ENCODE measurements at places on chromosomes 12 and 14.

DNA sequence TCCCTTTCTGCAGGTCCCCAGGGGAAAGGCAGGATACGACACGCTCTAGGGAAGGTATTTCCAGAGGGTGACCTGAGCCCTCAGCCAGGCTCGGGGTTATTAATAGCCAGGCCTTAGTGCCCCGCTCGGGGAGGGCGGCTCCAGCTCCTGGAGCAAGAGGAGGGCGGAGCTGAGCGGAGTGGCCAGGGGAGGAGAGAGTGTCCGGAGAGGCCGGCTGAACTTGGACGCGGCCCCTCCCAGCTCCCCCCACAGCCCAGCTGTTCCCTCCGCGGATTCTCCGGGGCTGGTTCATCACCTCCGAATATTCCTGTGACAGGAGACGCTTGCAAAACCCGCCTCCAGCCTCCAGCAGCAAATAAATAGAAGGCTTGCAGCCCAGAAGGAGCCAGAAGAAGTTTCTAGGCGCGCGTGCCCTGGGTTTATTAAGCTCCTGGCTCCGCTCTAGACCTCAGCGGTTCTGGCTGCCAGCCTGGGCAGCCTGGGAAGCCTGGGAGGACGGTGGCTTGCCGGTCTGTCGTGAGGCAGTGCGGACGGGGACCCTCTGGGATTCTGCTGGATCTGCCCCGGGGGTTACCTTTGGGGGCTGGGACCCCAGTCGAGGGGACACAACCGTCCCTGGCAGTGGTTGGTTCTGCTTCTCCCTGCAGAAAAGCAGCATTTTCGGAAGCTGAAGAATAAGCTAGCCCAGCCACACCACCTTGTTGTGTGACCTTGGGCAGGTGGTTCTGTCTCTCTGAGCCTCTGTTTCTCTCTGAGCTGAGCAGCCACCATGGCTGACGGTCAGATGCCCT is at the start of gene HSPB8:
TSS of gene HSPB8 (plus strand) at position 388 of the 791 bp plus-strand sequence. CDS start at position 770, 382 bp downstream.
- no peak for DNase-seq

DNA sequence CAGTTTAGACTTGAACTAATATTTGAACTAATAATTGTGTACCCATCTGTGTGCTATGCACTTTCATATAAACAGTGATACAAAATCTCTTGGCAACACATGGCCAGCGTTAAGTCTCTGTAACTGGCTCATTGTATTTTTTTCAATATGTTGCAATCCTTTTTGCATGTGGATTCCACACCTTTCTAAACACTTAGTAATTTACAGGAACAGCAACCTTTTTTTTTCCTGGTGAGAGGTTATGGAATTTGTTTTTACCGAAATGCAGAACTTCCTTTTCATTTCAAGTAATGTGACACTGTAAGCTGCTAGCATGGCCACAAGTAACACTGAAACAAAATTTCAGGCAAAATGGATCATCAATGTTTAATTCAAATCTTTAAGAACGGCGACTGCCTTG is 45.4 kb upstream of the EPS8 start:
- DNase-seq = no peak

DNA sequence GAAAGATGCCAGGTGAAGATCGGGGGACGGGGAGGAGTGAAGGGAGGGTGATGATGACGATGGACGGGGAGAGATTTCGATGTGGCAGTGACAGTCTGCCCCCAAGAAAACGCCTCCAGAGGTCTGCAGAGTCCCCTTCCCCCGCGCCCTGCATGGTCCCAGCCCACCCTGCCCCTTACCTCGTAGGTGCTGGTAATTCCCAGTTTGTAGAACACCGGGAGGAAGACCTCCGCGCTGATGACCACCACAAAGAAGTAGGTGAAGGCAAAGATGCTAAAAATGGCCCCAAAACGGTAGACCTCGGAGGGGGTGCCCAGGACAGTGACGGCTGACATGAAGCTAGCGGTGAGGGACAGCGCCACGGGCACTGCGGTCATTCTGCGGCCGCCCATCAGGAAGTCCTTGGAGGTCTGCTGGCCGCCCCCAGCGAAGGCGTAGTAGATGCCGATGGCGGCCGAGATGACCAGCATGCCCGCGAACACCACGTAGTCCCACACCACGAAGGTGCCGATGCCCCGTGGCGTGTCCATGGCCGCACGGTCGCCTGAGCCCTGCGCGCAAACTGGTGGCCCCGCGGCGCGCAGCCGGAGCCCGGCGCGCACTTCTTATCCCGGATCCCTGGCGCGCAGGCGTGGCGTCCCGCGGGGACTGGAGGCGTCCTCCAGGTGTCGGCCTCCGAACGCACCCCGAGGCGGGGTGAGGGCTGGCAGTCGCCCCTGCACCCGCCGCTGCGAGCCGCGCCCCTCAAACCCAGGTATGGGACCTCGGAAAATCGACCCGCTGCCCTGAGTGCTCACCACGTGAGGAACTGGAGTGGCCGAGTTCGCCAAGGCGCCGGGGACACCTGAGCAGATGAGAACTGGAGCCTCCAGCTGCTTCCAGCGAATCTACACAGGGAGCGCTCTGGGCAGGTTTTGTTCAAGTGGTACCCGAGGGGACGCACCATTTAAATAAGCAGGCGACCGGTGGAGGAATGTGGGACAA is at the start of gene SLC5A8:
TSS of gene SLC5A8 (minus strand) at position 920 of the 984 bp plus-strand sequence. CDS start at position 530, 390 bp downstream.
- DNase-seq = no peak

GRCh38 chr12:104410786-104411185 is 46.0 kb upstream of the CHST11 start:
- no peak for DNase-seq

GRCh38 chr12:104420868-104421267 is 35.9 kb upstream of the CHST11 start:
- no peak for DNase-seq

- DNase-seq = no peak
Measured at GRCh38 chr12:54723379-54724256, 75.5 kb upstream of the DCD start.

DNA sequence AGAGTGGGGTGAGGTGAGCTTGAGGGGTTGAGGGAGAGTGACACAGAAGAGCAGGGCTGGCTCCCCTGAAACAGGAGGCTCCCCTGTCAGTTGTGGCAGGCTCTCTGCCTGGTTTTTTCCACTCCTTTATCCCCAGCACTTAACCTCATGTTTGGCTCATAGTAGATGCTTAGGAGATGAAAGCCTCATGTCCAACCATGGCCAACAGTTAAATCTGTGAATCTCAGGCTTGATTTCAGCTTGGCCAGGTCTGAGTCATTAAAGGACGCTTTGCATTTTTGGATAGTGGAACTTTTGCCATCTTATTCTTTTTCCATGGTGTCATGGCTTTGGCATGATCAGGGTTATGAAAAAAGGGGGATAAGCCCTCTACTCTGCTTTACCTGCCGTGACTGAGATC is 117.2 kb downstream of the CACNA1C start:
- DNase-seq = no peak

DNA sequence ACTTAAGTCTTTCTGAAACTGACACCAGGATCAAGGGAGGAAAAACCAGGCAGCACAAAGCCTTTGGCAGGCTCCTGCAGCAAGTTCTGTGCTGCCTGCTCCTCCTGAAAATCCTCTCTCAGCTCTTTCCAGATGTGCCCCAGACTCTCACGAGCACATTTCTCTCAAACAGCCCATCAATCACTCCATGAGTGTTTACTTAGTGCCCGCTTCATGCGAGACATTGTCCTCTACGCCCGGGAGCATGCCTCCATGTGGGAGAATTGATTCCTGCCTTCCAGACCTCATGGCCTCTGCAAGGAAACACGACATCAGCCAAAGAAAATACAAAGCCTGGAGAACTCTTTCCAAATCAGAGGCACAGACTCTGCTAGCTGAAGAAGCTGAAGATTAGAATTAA is 46.5 kb upstream of the TSPAN11 start:
- DNase-seq = no peak

DNA sequence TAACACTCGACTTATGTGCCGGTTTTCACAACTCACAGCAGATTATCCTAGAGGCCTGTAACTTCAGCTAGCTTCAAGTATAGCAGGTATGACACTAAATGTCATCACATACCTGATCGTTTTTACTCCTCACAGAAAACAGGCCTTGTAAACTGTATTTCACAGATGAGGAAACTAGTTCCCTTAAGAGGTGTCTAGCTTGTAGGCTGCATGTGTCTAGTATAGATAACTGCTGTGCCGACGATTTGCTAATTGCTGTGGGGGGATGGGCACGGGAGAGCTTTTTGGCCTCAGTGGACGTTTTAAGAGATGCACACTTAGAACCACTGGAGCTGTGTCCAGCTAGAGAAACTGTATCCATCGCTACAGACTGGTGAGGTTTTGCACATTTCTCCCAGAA is 78.8 kb downstream of the PAPOLA start:
- DNase-seq = no peak

DNA sequence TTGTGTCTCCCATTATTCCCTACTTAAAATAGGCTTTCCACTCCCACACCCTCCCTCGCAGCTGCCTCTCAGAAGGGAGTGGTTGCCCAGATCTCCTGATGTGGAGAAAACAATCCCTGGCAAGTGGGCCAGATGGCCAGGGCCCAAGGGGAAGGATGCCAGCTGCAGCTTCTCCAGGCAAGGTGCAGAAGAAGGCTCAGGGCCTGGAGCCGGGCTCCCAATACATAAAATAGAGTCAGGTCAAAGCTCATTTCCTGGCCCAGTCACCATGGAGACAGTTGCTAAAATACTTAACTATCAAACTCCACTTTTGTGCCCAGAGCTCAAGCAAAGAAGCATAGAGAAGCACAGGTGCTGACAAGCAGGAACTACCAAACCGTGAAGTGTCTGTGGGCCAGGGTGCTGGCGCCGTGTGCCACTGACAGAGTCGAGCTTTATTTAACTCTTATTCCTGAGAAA is 45.7 kb upstream of the ITPR2 start:
- no peak for DNase-seq
